Activated CD8-positive, alpha-beta T cell treated with anti-CD3 and anti-CD28 coated beads for 36 hours (primary cell): ENCODE measurements at places on chromosomes 3 and 15. TPM values are rescaled to one million over a fixed set of nuclear protein-coding genes. Genes with fewer than 3 reads are reported as not detected.

DNA sequence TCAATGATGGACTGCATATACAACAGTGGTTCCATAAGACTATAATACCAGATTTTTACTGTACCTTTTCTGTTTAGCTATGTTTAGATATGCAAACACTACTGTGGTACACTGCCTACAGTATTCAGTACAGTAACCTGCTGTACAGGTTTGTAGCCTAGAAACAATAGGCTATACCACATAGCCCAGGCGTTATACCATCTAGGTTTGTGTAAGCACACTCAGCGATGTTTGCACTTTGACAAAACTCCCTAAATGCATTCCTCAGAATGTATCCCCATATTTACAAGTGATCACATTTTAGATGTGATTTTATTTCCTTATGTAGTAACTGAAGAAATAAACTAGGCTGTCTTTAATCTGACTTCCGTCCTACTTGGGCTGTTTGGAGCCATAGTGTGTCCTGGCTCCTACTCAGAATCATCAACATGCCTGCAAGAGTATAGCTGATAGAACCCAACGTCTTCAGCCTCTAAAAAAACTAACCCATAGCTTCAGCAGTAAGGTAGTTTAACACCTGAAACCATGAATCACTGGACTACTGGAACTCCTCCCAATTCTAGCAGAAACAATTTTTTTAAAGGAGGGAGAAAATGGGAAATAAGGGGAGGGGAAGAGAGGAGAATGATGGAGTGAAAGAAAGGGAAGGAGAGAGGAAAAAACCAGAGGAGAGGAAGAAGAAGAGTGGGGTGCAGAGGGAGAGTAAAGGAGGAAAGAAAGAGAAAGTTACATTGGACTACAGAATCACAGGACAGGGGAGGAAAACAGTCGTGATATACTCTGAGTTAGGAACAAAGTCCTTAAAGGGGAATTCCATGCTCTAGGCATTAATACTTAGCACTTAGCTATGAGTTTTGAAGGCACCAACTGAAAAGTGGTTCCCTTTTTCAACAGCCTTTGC is 67.7 kb upstream of the PLXND1 start:
- no peaks in the 10 kb centered on the region for H3K27me3 ChIP-seq
- H3K4me3 ChIP-seq = no peak overlapping the region
- no peaks in the 10 kb centered on the region for H3K4me1 ChIP-seq
- no peak overlapping the region for H3K27ac ChIP-seq
- H3K36me3 ChIP-seq = peaks cover 7% of the 10 kb centered on the region
- no peak for DNase-seq

Gene TICRR
- 29.2 TPM for total RNA-seq

Gene THAP10
- total RNA-seq = not detected

DNA sequence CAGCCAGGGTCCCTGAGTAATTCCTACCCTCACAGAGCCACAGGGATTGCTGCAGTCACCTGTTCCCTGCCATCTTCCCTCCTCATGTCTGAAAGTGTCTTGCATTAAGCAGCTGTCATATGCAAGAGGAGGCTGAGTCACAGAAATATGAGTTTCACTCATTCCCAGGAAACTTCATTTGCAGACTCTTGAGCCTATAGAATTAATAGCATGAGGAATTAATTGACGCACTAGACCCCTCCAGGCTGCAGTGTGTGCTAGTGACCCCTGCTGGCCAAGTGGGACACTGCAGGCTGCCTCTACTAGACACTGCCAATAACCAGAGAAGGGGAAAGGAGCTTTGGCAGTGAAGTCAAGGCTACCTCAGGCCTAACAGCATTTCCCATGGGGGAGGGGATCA is 50.6 kb upstream of the SLC6A1 start:
- H3K4me1 ChIP-seq = no peaks in the 10 kb centered on the region
- no peak overlapping the region for H3K4me3 ChIP-seq
- peak; percentile 55 for DNase-seq

DNA sequence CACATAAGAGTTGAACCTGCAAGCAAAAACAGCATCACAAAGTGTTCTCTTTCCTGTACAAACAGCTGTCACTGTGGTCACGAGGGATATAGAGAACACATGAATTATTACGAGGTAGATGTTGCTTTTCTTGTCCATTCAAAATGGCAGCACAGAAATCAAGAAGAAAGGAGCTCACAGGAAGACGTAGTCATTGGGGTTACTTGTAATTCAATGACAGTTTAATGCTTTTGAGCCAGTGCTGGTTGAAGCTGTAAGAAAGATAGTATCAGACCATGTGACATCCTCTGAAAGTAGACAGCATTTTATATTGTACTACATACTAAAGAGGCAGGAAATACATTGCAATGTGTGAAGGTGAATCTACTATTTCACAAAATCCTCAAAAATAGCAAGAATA is 140.4 kb downstream of the ABI3BP start:
- H3K4me1 ChIP-seq = peaks cover 5% of the 10 kb centered on the region
- no peaks in the 10 kb centered on the region for H3K27me3 ChIP-seq
- no peak for DNase-seq
- H3K27ac ChIP-seq = no peak overlapping the region
- H3K4me3 ChIP-seq = no peak overlapping the region

GRCh38 chr3:124451630-124452317 is 278.5 kb upstream of the UMPS start:
- H3K27me3 ChIP-seq = peaks cover 7% of the 10 kb centered on the region
- H3K4me3 ChIP-seq = no peak overlapping the region

GRCh38 chr3:51622868-51623267 is 48.2 kb upstream of the TEX264 start:
- H3K4me3 ChIP-seq = no peak overlapping the region
- DNase-seq = no peak
- peaks cover 12% of the 10 kb centered on the region for H3K4me1 ChIP-seq
- H3K27ac ChIP-seq = no peak overlapping the region

DNA sequence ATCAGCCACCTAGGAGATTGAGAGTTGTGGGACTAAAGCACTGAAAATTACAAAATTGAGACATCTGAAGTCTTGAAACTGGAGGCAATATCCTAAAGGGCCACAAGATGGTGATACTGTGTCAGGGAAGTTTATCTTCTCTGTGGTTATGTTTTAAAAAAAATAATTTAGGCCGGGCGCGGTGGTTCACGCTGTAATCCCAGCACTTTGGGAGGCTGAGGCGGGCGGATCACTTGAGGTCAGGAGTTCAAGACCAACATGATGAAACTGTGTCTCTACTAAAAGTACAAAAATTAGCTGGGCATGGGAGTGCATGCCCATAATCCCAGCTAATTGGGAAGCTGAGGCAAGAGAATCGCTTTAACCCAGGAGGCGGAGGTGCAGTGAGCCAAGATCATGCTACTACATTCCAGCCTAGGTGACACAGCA is 17.9 kb upstream of the NIT2 start:
- peak; percentile 55 for DNase-seq
- H3K27me3 ChIP-seq = no peaks in the 10 kb centered on the region
- H3K4me3 ChIP-seq = no peak overlapping the region
- H3K27ac ChIP-seq = no peak overlapping the region

Gene GOLGA6L2
- not detected for total RNA-seq

GRCh38 chr15:99504823-99505551 is 60.8 kb upstream of the MEF2A start:
- H3K27me3 ChIP-seq = peaks cover 3% of the 10 kb centered on the region
- peak overlapping the region; percentile 60 for H3K27ac ChIP-seq
- H3K4me1 ChIP-seq = peaks cover 56% of the 10 kb centered on the region
- no peaks in the 10 kb centered on the region for H3K36me3 ChIP-seq

Gene SEMA5B
- total RNA-seq = not detected

- H3K27me3 ChIP-seq = no peaks in the 10 kb centered on the region
- H3K27ac ChIP-seq = no peak overlapping the region
- no peaks in the 10 kb centered on the region for H3K4me1 ChIP-seq
Observed at GRCh38 chr3:172347895-172348679, 100.2 kb downstream of the GHSR start.

Gene SST
- total RNA-seq = not detected

- H3K27ac ChIP-seq = peak overlapping the region; percentile 55
- H3K36me3 ChIP-seq = peaks cover 4% of the 10 kb centered on the region
- no peak for DNase-seq
- H3K4me3 ChIP-seq = peak overlapping the region; percentile 67
- H3K4me1 ChIP-seq = peaks cover 40% of the 10 kb centered on the region
- peaks cover 5% of the 10 kb centered on the region for H3K27me3 ChIP-seq
Observed at GRCh38 chr3:143122089-143122430, 2.5 kb downstream of the CHST2 start.

DNA sequence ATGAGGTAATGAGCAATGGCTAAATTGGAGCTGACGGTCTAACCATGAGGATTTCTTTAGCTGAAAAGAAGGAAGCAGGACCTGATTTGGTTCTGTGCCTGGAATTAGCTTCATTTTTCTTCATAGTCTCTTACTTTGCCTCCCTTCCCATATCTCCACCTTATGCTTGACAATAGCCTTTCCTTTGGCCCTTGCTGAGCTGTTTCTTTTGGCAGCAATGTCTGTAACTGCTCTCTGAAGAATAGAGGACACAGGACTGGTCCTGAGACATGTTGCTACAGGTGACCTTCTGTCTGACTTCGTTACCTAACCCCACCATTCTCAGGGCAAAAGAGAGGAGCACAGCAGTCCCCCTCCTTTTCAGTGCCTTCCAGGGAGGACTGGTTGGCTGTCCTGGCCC is 122.4 kb downstream of the SSR3 start:
- no peak overlapping the region for H3K27ac ChIP-seq
- H3K36me3 ChIP-seq = no peaks in the 10 kb centered on the region
- no peak overlapping the region for H3K4me3 ChIP-seq

DNA sequence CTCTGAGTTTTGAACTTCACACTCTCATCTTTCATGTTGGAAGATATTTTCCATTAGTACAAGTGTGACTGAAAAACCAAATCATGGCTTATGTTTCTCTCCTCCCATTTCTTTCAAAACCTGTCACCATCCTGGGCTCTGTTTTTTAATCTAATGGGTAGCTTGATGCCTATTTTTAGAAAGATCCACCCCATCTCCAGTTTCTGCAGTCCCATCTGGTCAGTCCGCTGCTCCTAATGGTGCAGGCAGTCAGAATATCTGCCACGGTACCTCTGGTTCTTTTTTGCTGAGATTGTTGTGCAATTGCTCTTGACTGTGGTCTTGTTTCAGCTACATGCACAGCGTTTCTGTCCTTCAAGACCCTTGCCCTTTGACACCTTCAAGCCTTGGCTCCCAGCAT is 240.9 kb upstream of the CADM2 start:
- H3K27me3 ChIP-seq = no peaks in the 10 kb centered on the region
- no peaks in the 10 kb centered on the region for H3K4me1 ChIP-seq
- H3K4me3 ChIP-seq = no peak overlapping the region
- no peak for DNase-seq
- no peak overlapping the region for H3K27ac ChIP-seq
- no peaks in the 10 kb centered on the region for H3K36me3 ChIP-seq

- H3K36me3 ChIP-seq = no peaks in the 10 kb centered on the region
- H3K4me3 ChIP-seq = no peak overlapping the region
- DNase-seq = no peak
- H3K27ac ChIP-seq = no peak overlapping the region
Observed at GRCh38 chr3:61674596-61674995, 113.2 kb downstream of the PTPRG start.

Gene GOLGA6D
- total RNA-seq = not detected

GRCh38 chr15:70198441-70199123 is 100.9 kb upstream of the TLE3 start:
- H3K27ac ChIP-seq = no peak overlapping the region
- no peaks in the 10 kb centered on the region for H3K36me3 ChIP-seq
- no peaks in the 10 kb centered on the region for H3K4me1 ChIP-seq
- no peaks in the 10 kb centered on the region for H3K27me3 ChIP-seq

DNA sequence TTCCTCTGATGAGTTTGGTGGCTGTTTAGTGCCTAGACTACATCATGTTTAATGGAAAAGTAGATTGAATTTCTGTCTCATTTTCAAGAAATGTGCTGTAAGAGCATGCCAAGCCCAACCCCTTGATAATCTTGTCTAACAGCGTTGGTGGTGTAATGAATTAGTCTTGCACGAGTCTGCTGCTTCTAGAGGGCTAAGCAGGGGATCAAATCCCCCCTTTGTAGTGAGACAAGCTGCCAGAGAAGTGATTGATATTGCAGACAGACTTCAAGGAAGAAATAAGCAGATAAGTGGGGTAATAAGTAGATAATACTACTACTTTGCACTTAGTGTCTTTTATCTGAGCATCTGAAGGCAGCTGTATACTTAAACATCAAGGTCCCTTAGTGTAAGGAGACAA is 141.4 kb downstream of the TP63 start:
- no peak overlapping the region for H3K4me3 ChIP-seq
- peaks cover 3% of the 10 kb centered on the region for H3K27me3 ChIP-seq
- no peaks in the 10 kb centered on the region for H3K4me1 ChIP-seq

DNA sequence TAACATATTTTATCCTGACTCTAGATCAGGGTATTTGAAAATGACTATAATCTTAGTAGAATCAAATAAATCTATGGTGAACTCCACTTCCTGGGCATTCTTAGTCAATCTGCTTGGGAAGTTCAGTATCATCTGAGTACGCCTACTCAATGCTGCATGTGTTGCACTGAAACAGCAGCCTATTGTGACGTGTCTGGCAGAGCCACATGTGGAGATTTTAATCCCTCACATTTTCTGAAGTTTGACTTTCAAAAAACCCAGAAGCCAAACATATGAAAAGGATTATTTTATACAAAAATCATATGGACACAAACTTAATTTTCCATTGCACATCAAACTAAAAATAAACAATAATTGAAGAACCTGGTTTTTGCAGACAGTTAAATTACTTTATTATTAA is 798.3 kb downstream of the ROBO1 start:
- H3K4me1 ChIP-seq = no peaks in the 10 kb centered on the region
- no peaks in the 10 kb centered on the region for H3K36me3 ChIP-seq
- H3K27me3 ChIP-seq = no peaks in the 10 kb centered on the region
- no peak for DNase-seq

DNA sequence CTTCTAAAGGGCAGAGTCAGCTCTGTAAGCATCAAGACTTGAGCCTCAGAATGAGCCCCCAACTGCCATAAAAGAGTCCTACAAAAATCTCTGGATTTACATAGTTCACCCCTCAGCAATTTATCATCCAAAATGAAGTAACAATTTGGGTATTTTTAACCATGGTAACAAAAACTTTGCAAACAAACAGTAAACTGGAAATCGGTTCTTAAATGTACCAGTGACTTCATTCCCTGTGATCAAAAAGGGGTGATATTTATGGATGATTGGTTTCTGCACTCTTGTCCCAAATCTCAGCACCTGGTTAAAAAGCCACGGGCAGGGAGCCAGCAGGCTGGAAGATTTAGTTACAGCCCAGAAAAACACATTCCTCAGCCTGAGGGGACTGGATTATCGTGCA is 73.6 kb downstream of the TFG start:
- no peaks in the 10 kb centered on the region for H3K27me3 ChIP-seq
- H3K4me3 ChIP-seq = no peak overlapping the region
- H3K27ac ChIP-seq = no peak overlapping the region
- H3K36me3 ChIP-seq = no peaks in the 10 kb centered on the region

DNA sequence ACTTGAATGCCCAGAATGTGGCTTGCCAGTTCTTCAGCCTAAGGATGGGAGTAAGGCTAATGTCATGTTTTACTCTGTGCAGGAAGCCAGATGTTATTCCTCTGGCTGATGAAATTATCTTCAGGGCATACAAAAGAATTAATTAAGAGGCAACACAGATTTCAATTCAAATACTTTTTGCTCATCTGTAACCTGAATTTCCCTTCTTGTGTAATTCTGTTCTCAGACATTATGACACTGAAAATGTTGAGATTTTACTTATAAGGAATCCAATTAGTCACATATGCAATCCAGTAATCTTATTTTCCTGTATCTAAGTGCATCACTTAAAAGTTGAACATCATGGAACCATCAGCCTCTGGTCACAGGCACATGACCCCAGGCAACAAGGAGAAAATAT is 136.5 kb downstream of the CPNE4 start:
- H3K27me3 ChIP-seq = peaks cover 1% of the 10 kb centered on the region
- no peak for DNase-seq
- no peaks in the 10 kb centered on the region for H3K4me1 ChIP-seq
- H3K27ac ChIP-seq = no peak overlapping the region
- no peaks in the 10 kb centered on the region for H3K36me3 ChIP-seq
